Stimulated activated CD4-positive, alpha-beta T cell treated with anti-CD3 and anti-CD28 coated beads, TNF-alpha, amount 100 ng/mL, for 1 hour (primary cell): ENCODE measurements at places on chromosomes 16 and 17.

DNA sequence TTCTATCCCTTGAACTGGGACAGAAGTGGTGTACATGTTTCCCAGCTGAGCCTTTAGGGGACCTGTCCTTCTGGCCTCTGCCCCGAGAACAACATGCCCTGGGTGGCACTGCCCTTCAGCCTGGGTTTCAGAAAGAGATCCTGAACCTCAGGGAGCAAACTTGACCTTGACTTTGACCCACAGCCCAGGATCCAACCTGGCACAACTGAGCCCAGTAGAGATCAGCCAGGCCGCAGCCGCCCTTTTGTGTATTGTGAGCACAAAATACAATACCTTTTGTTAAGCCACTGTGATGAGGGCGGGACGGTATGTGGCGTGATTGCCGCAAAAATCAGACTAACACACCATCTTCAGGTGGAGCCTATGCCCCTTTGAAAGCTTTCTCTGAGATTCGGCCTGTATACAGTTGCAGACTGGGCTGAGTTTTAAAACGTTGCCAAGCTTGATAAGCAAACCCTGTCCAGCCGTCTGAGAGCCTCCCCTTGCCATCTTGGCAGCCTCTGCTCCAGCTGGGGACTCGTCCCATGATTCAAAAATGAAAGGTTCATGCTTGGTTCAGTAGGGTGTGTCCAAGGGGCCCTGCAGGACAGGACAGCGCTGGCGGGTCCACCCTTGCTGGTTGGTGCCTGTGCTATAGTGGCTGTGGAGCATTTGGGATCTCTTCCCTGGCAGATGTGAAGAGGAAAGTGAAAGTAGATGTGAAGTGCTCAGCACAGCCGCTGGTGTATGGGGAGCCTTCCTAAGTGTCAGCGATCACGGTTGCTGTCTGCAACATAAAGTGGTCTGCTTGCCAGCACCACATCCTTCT, 40.3 kb downstream of the FOXL1 start:
- DNase-seq = no peak

DNA sequence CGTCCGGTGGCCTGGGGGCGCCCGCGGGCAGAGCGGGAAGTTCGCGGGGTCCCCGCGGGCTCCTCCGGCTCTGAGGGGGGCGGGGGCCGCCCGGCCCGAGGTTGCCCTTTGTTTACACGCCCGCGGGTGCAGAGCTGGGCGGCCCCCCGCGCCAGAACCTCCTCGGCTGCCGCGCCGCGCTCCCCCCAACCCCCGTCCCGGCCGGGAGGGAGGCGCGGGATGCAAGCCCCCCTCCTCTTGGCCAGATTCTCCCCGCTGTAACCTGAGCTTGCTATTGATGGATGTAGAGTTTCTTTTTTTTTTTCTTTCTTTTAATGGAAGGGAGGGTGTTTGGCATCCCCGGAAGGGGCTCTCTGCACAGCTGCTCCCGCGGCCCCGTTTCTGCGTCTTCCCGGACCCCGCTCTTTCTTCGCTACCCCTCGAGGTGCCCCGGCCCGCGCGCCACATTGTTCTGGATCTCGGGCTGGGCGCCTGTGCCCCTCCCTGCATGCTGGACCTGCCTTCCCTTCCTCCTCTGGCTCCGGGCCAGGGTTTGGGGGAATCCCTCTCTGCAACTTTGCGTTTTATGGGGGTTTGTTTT, 646 bp downstream of the CBX2 start:
- DNase-seq = no peak

- DNase-seq = no peak
Observed at GRCh38 chr17:2218426-2218825, 85.2 kb downstream of the SMG6 start.

GRCh38 chr17:30543456-30543855, 66.2 kb downstream of the GOSR1 start:
- no peak for DNase-seq

- DNase-seq = no peak
Observed at GRCh38 chr16:89693931-89694783, 7.3 kb downstream of the SPATA2L start.

GRCh38 chr17:80755650-80756405, 211.2 kb downstream of the RPTOR start:
- DNase-seq = no peak

- no peak for DNase-seq
Observed at GRCh38 chr16:30669026-30669902, 11.0 kb downstream of the FBRS start.

- no peak for DNase-seq
Observed at GRCh38 chr17:80352991-80353665, 61.8 kb upstream of the ENDOV start.

DNA sequence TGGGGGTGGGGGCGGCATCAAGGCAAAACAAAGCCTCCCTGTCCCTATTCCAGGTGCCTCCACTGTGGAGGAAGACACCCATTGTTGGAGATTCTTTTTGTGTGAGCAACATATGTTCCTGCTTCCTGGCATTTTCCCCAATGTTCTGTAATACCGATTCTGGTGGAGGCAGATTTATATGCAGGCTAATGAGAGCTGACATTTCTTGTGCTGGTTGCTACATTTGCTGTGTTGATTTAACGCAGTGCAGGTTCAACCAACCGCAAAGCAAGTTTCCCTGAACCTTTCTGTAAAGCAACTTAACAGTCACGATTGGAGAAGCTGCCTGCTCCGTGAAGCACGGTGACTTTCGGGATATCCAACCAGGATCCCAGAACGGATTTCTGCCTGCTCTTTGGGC, 260.5 kb downstream of the CBLN1 start:
- DNase-seq = no peak

DNA sequence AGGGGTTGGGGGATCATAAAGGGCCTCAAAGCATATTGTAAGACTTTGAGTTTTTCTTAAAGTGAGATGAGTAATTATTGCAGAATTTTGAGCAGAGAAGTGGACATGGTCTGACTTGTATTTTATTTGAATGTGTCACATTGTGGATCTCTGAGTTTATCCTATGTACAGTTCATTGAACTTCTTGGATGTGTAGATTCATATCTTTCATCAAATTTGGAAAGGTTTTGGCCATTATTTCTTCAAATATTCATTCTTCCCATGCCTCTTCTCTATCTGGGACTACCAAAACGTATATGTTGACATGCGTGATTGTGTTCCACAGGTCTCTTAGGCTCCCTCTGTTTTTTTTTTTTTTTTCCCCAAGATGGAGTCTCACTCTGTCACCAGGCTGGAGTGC, 14.3 kb upstream of the DLX3 start:
- no peak for DNase-seq

- no peak for DNase-seq
Observed at GRCh38 chr17:550041-550398, 164.6 kb downstream of the VPS53 start.

- DNase-seq = no peak
Observed at GRCh38 chr16:80166082-80166481, 374.7 kb upstream of the DYNLRB2 start.

GRCh38 chr16:84156342-84156784, 11.3 kb downstream of the DNAAF1 start:
- DNase-seq = no peak

GRCh38 chr17:77147357-77147801, 6.6 kb downstream of the SEC14L1 start:
- no peak for DNase-seq

- no peak for DNase-seq
Observed at GRCh38 chr17:80374732-80375585, 40.0 kb upstream of the ENDOV start.

- no peak for DNase-seq
Observed at GRCh38 chr17:48520631-48521079, 10.2 kb downstream of the HOXB1 start.

- no peak for DNase-seq
Observed at GRCh38 chr17:77432742-77433141, 292.0 kb downstream of the SEC14L1 start.

DNA sequence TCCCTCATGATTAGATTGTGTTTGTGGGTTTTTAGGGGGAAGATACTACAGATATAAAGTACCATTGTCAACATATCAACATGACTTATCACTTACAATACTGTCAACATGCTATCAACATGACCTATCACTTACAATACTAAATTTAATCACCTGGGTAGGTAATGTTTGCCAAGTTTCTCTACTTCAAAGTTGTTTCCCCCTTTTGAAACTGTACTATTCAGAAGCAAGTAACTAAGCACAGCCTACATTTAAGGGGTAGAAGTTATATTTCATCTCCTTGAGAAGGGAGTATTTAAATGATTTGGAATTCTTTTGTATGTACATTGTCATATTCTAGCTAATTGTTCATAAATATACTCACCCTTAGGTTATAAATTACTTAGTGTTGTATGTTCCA, 68.7 kb downstream of the TRIM37 start:
- DNase-seq = no peak

DNA sequence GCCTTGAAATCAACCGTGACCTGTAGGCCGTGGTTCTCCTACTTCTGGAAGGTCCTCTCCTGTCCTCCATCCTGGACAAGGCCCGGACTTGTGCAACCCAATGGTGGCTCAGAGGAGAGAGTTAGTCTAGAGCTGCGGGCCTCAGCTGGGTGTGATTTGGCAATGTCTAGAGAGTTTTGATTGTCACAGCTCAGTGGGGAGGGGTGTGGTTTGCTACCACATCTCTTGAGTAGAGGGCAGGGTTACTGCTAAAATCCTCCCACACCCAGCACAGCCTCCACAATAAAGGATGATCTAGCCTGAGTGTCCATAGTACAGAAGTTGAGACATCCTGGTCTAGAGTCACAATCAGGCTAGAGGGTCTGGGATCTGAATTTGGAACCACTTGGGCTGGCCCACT, 40.3 kb downstream of the MYH13 start:
- no peak for DNase-seq

GRCh38 chr16:84753412-84754326, 53.9 kb downstream of the USP10 start:
- DNase-seq = no peak

GRCh38 chr16:67539271-67539670, 10.6 kb downstream of the RIPOR1 start:
- DNase-seq = no peak

- DNase-seq = no peak
Observed at GRCh38 chr17:33112763-33113162, 121.1 kb downstream of the SPACA3 start.

DNA sequence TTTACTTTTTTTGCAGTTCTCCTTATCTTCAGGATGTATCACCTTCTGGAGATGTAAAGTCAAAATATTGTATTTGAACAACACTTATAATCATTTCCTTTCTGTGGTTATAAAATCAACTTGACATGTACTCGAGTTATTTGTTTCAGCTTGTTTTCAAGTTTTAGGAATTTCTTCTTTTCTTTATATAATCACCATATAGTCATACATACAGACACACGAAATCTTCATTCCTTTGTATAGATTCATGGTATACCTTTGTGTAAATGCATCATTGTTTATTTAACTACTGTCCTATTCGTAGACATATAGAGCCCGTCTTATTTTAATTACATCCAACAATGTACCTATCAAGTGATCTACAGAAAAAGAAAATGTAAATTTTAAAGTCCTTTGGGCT, 40.1 kb downstream of the CMC2 start:
- no peak for DNase-seq

DNA sequence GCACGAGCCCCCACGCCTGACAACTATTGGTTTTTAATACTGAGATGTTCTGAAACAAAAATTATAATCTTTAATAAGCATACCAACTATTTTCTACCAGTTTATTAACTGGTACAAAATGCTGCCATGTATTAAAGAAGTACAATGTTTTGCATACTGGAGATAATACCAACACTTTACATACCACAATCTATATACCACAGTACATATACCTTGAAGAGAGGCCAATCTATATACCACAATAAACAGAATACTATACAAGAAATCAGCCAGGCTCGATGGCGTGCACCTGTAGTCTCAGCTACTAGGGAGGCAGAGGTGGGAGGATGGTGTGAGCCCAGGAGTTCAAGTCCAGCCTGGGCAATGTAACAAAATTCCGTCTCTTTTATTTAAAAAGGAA, 9.9 kb downstream of the GPATCH8 start:
- DNase-seq = no peak

- no peak for DNase-seq
Observed at GRCh38 chr17:42453439-42453838, 5.2 kb upstream of the ATP6V0A1 start.

DNA sequence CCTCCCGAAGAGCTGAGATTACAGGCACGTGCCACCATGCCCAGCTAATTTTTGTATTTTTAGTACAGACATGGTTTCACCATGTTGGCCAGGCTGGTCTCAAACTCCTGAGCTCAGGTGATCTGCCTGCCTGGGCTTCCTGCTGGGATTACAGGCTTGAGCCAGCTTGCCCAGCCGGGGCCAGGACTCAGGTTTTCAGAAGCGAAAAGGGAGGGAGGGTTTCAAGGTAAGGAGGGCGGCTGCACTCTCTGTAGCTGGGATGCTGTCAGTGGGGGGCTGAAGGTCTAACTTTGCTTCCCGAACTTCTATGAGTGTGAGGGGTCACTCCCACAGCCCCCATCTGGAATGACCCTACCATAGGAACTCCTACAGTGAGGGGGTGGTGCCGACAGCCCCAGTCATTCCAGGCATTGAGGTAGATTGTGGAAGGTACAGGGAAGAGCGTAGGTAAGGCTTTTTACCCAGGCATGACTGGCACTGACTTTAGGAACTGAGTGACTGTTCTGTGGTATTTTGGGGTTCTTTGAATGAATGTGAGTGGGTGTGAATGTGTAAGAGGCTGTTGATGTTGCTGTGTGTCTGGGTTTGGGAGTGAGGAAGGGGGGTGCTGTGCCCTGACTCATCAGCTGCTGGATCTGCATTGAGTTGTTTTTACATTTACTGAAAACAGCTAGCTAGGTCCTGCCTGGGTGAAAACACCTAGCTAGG, 3.8 kb upstream of the C1QL1 start:
- no peak for DNase-seq

DNA sequence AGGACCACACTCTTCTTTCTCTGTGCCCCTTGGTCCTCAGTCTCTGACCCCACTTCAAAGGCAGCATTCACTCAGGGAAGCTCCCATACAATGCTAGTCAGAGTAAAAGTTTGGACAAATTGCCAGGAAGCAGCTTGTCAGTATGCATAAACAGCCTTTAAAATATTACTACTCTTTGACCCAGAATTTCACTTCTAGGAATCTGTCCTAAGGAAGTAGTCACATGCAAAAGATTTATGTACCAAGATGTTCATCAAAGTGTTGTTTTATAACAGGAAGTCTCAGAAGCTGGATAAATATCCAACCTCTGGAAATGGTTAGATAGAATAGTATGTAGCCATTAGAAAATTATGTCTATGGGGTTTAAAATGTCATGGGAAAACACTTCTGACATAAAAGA, 31.0 kb downstream of the MAPT start:
- no peak for DNase-seq
